ENCODE measurements at places on chromosomes 2 and 18.

DNA sequence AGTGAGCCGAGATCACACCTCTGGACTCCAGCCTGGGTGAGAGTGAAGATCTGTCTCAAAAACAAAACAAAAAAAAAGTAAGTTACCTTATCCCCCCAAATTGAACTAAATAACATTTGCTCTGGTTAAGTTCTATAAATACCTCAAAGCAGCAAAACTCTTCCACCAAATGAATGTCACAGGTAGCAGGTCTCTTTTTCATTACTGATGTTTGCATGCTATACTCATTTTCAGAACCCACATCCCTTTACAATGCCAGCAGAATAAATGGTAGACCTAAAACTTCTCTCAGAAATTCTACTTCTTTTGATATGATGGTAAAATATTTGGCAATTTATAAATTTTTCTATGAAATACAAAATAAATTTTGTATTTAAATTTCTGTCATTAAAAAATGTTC lies 22.3 kb downstream of the INO80D start:
- no peak for DNase-seq

GRCh38 chr2:70902067-70902442 lies 33.6 kb upstream of the ATP6V1B1 start:
- DNase-seq = no peak

GRCh38 chr2:170201275-170201674 lies 23.3 kb downstream of the MYO3B start:
- no peak for DNase-seq

GRCh38 chr2:219245899-219246230 lies 586 bp downstream of the STK16 start:
- no peak for DNase-seq

DNA sequence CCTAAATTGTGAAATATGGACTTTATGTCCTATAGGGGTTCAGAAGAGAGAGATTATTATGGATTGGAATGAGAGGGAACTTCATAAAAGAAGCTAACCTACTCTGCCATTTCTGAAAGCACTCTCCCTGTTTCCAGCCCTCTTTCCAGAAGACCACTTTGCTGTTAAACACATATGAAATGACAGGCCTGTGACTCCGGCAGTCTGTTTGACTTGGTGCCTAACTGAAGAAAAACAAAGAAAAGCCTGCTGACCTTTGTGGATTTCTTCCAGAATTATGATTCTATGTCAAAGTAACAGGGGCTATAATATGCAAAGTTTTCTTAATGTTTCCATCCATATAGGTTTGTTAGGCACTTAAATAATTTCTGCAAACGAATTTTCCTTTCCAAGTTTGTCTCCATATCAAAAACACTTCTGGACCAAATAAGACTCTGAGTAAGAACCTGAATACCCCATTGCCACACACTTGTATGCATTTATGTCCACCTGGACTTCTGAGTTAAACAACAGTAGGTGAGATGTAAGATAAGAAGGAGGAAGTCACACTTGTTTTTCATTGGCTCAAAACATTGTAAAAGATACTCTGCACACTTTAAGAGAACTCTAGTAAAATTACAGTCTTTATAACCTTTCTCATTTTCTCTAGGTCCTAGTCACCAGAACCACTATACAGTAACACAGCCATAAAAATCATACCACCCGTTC lies 111.7 kb downstream of the PIEZO2 start:
- no peak for DNase-seq

- no peak for DNase-seq
Observed at GRCh38 chr18:57998461-57998860, 45.6 kb upstream of the NEDD4L start.

DNA sequence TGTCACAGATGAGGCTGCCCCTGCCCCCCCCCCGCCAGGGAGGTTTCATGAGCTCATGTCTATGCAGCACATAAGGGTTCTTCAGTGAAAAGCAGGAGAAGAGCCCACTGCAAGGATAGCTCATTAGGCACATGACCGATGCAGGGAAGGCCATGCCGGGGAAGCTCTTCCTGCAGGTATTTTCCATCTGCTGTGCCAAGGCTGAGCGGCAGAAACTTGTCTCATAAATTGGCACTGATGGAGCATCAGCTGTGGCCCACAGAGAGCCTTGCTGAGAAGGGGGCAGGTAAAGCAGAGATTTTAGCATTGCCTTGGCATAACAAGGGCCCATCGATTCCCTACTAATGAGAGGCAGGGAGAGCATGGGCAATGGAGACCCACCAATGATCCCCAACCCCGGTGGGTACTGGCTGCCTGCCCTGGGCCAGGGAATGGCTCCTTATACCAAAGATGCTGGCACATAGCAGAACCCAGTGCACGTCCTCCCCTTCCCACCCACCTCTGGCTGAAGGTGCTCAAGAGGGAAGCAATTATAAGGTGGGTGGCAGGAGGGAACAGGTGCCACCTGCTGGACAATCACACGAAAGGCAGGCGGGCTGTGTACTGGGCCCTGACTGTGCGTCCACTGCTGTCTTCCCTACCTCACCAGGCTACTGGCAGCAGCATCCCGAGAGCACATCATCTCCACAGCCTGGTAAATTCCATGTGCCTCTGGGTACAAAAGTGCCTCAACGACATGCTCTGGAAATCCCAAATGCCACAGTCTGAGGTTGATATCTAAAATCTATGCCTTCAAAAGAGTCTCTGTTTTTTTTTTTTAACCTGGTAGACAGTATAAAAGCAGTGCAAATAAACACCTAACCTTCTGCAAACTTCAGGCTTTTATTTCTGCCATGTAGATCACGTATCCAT lies 41.4 kb downstream of the STEAP3 start:
- no peak for DNase-seq

DNA sequence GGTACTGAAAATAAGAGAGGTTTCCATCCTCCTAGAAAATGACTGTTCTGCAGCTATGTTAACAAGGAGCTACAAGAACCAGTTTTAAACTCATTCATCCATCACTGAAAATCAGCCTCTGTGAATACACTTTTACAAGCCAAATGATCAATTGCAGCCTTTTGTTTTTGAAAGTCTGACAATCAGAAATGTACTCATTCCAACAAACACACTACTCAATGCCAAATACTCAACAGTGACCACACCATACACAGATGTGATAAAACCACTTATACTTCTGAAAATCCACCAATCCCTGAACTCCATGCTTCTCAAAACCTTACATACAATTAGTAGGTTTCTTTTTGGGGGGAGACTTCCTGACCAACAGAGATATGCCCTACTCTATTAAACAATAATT lies 663.9 kb upstream of the CHAC2 start:
- DNase-seq = no peak

DNA sequence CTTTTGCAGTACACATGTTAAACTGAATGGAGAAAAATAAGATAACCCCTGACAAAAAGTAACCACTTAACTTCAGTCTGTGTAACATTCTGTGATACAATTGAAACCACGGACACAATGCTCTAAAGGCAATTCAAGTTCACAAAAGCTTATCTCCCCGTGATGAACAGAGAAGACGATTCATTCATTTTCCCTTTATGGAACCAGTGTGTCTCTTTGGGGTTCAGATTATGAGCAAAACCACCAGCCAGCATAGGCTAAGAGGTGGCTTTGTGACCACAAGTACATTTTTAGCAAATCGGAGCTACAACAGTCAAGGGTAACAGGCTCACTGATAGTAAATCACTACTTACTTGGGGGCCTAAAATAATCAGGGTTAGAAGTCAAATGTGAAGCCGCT lies 120.6 kb upstream of the SMAD7 start:
- DNase-seq = no peak

- DNase-seq = no peak
Observed at GRCh38 chr2:47493317-47494035, 90.5 kb downstream of the MSH2 start.

DNA sequence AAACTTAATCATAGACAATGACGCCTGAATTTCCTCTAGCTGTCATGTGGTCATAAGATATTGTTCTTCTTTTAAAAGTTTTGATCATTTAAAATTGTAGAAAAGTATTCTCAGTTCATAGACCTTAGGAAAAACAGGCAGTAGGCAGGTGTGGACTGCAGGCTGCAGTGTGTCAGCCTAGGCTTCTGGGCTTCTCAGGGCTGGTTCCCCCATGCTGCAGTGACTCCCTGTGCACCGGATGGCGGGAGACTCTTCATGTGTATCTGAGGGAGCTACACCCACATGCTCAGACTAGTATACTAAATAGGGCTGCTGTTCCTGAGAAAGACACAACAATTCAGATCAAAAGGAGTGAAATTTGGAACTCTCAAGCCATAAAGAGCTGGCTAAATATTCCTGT lies 72.4 kb downstream of the PXDN start:
- DNase-seq = no peak

GRCh38 chr18:949724-950631 lies 45.3 kb downstream of the ADCYAP1 start:
- no peak for DNase-seq

DNA sequence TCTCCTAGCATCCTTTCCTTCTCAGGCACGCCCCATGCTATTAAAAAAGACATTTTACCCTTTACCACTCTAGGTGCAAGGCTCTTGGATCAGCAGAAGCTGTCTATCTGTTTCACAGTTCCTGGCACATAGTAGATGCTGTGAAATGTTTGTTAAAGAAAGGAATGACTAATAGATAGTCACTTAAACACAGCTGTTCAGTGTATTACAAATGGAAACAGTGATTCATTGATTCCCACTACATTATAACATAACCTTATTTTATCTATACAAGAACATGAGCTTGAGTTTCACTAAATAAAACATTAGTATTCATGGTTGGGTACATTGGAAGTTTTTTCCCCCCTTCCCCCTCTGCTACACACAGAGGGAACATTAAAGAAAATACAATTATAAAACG lies 142.1 kb downstream of the ASXL3 start:
- DNase-seq = no peak

DNA sequence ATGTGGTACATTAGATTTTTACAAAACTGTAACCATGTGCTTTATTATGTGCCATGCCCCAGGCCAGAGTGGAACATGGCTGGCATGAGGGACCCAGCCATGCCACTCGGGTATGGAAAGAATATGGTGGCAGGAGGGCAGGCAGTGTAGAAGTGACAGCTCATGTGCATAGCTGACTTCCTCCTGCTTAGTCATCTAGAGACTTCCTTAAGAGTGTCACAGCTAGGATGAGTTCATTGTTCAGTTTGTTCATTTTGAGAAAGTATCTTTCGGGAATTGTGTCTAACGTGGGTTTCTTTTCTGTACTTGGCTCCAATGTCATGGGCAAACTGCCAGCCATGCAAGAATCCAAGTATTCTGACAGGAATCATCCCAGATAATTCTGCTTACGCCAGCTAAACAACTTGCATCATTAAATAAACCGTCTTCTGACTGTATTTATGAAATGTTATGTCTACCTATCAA lies 94.3 kb upstream of the ITGB6 start:
- no peak for DNase-seq

- no peak for DNase-seq
Observed at GRCh38 chr18:58359620-58360019, 269.3 kb downstream of the ALPK2 start.

GRCh38 chr2:10103179-10103578 lies 19.4 kb upstream of the RRM2 start:
- DNase-seq = no peak

- DNase-seq = peak; percentile 45
Observed at GRCh38 chr2:85539361-85540132, 579 bp downstream of the MAT2A start.

DNA sequence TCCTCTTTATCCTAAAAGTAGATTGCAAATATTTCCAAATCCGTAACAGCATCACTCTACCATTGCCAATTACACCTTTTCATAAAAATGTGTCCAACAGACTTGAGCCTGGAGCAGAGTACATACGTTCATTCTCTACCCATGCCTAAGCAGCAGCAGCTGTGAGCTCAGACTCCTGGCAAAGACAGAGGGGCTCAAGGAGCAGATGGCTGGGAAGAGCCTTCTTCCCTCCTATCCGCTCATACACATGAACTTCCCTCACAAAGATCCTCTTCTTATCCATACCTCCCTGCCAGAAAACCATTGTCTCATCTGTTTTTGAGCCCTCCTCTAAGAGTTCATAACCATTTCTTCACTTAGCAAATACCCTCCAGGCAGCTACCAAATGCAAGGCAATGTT lies 164.3 kb upstream of the ARL4C start:
- no peak for DNase-seq

GRCh38 chr2:84942964-84943421 lies 28.0 kb upstream of the KCMF1 start:
- no peak for DNase-seq

DNA sequence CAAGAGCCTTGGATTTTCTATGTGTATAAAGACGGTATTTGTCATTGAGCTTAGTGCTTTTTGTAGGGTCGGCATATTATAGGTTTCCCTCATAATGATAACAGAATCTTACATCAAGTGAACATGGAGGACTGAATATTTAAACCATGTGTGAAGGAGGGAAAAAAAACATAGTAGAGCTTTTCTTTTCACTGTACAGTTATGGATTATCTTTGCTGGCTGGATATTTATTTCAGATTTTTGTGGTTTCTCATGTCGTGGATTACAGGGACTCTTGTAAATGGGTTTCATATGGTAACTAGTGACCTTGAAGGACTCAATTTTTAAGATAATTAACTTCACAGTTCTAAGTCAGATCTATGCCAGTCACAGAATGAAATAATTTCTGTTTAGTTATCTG lies 330.2 kb upstream of the NRP2 start:
- no peak for DNase-seq

GRCh38 chr18:495017-495416 lies 5.5 kb downstream of the COLEC12 start:
- no peak for DNase-seq

GRCh38 chr18:8868779-8869415 lies 163.5 kb downstream of the MTCL1 start:
- no peak for DNase-seq

DNA sequence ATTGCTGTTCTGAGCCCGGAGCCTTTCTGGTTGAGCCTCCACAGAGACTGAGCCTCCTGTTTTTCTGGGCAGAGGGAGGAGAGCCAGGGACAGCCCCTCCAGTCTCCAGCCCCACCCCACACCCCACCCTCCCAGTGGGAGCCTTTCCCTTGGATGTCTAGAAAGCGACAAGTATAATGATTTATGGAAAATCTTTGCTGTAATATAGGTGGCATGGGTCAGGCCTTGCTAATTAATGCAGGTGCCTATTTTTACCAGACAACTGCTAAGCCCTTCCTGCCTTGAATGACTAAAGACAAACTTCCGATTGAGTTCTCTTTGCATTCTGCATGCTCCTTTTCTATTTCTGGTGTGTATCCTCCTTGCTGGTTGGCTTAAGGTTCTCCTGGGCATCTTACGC lies 43.1 kb downstream of the MERTK start:
- DNase-seq = no peak

- no peak for DNase-seq
Observed at GRCh38 chr18:9130806-9131205, 5.8 kb upstream of the ANKRD12 start.

- no peak for DNase-seq
Observed at GRCh38 chr2:238459081-238459629, 32.4 kb downstream of the ASB1 start.

- no peak for DNase-seq
Observed at GRCh38 chr2:67046591-67046990, 350.5 kb upstream of the ETAA1 start.

DNA sequence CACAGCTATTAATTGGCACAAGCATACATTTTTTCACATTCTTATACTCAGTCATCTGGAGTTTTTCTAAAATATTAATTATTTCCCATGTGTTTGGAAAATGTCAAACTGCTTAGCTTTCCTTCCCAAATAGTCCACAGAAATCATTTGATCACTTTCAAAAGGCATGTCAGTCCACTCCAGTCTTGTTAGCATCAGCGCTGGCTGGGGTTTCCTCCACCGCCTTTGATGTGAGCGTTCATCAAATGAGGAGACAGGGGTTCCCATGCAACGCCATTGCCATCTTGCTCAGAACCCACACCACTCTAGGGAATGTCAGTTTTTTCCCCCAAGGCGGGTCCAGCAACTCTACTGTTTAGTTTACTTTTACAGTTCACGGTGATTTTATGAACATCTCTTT lies 13.1 kb upstream of the RAX start:
- no peak for DNase-seq

All from stimulated activated CD8-positive, alpha-beta memory T cell treated with anti-CD3 and anti-CD28 coated beads, Interleukin-7, amount 100 ng/mL, for 1 hour (primary cell).